ENCODE measurements at places on chromosomes 1 and 21.

- no peak for DNase-seq
Observed at GRCh38 chr1:207863893-207864535, 46.9 kb downstream of the CD34 start.

- DNase-seq: no peak
Observed at GRCh38 chr1:197807739-197808453, 32.6 kb upstream of the DENND1B start.

DNA sequence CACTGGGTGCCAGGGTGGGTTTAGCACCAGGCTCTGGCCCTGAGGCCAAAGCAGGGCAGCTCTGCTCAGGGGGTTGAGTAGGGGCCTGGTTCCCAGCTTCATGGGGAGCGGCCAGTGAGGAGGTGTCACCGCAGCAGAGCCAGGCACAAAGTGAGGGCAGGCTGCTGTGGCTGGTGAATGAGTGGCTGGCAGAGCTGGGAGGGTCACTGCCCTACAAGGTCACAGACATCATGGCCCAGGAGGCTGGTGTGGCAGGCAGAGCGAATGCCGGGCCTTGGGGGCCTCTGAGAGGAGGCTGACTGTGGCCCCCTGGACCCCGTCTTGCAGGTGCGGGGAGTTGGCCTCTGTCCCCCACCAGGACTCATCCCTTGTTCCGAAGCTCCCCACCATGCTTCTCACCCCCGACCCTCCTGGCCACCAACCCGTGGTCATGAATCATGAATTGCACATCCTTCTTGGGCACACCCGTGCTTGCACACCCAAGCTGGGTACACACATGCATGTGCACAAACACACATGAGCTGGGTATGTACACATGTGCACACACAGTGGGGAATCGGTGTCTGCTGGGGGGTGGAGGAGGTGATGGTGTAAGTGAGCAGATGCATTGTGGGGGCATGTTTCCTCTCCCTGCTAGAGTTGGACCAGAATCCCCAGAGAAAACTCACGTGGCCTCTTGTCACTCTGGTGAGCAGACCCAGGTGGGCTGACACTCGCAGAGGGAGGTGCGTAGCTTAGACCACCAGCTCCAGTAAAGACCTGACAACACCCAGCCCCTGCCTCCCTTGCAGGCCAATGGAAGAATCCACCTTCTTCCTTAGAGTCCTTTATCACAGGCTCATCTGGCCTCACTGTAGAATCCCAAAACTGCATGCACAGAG is 4.8 kb upstream of the GNB1 start:
- no peak for DNase-seq

GRCh38 chr21:42784276-42784675 is 95.1 kb downstream of the WDR4 start:
- no peak for DNase-seq

- no peak for DNase-seq
Observed at GRCh38 chr1:221022331-221022730, 143.1 kb downstream of the HLX start.

DNA sequence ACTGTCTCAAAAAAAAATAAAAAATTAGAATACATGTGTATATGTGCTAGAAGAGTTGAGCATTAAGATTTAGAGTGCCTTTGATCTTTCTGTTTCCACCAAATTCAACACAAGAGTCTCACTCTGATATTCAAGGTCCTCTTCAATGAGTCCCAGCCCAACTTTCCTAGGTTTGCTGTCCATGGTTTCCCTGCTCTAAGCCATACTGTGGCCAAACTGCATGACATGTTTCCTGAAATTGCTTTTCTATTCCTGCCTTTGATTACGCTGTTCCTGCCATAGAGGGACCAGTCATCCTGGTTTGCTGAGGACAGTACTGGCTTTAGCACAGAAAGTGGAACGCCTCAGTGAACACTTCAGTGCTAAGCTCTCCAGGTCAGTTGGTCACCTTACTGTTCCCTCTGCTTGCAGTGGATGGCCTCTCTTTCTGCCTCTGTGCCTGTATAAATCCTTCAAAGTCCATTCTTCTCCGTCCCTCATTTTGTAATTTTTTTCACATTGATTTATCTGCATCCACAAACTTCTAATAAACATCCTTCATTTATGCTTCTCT is 305.9 kb upstream of the PROX1 start:
- no peak for DNase-seq

GRCh38 chr1:215710036-215710898 is 143.2 kb downstream of the KCTD3 start:
- no peak for DNase-seq

DNA sequence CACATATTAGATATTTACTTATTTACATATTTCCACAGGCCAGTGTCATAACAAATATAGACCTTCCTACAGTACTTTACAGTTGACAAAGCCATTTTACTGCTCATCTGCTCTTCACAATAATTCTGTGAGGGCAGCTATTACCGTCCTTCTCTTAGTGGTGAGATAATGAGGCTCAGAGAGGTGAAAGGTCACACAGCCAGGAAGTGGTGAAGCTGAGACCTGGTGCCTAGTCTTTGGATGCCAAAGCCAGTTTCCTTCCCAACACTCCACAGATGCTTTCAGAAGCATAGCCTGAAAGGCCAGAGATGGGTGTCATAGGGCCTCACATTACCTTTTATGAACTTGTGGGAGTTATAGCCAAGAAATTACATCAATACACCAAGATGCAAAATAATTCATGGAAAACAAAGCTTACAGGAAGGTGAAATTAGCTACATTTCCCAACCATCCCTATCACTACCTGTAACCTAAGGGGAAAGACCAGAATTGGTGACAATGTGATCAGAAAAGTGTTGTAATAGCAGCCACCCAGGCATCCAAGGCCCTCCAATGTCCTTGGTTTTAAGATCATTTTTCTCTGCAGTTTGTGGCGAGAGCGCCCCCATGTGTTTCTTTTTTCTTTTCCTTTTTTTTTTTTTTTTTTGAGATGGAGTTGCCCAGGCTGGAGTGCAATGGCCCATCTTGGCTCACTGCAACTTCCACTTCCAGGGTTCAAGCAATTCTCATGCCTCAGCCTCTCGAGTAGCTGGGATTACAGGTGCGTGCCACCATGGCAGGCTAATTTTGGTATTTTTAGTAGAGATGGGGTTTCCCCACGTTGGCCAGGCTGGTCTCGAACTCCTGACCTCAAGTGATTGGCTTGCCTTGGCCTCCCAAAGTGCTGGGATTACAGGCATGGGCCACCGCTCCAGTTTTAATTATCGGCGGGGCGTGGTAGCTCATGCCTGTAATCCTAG is 26.5 kb upstream of the RPL11 start:
- no peak for DNase-seq

All from stimulated activated CD8-positive, alpha-beta memory T cell treated with anti-CD3 and anti-CD28 coated beads, Interleukin-7, amount 100 ng/mL, for 24 hours (primary cell).